Esophagus muscularis mucosa (tissue), 4 donors: ENCODE measurements at places on chromosomes 1 and 21. TPM values are rescaled to one million over a fixed set of nuclear protein-coding genes. Genes with fewer than 3 reads are reported as not detected.

The HES5 gene
- not detected for total RNA-seq

The PRRX1 gene
- total RNA-seq = 29.8 TPM

The C4BPA gene
- total RNA-seq = not detected

The RIIAD1 gene
- total RNA-seq = not detected

The DBT gene
- total RNA-seq = 13.3 TPM

The OR6N1 gene
- total RNA-seq = not detected

The MX2 gene
- 7.3 TPM for total RNA-seq

The SLAMF8 gene
- 8.4 TPM for total RNA-seq

The HSF2BP gene
- 0.66 TPM for total RNA-seq

The TMEM82 gene
- total RNA-seq = not detected

The MEGF6 gene
- total RNA-seq = 14.2 TPM

The PLA2G2D gene
- not detected for total RNA-seq

The ZSWIM5 gene
- total RNA-seq = 5.8 TPM

The COL8A2 gene
- total RNA-seq = 57.4 TPM

The CGN gene
- total RNA-seq = 0.42 TPM

The NHLH2 gene
- not detected for total RNA-seq

The SELP gene
- 28.0 TPM for total RNA-seq

The COL16A1 gene
- 62.7 TPM for total RNA-seq

The KCNC4 gene
- total RNA-seq = 13.3 TPM

The CA14 gene
- total RNA-seq = not detected

The SLAMF6 gene
- total RNA-seq = 0.42 TPM

The CFAP107 gene
- total RNA-seq = not detected

The KCNE1 gene
- 2.9 TPM for total RNA-seq

The FMO4 gene
- total RNA-seq = 1.7 TPM

The CLCA1 gene
- total RNA-seq = not detected

The TTLL7 gene
- total RNA-seq = 58.1 TPM

The C2CD4D gene
- total RNA-seq = not detected

The MYBPH gene
- total RNA-seq = not detected

The CD101 gene
- total RNA-seq = 0.42 TPM

The MEX3A gene
- 0.66 TPM for total RNA-seq

The FAM72D gene
- total RNA-seq = 0.42 TPM

The UBE2U gene
- not detected for total RNA-seq

The KPRP gene
- not detected for total RNA-seq

The AGO4 gene
- 42.7 TPM for total RNA-seq

The RIPPLY3 gene
- not detected for total RNA-seq

The PDE4B gene
- 4.6 TPM for total RNA-seq

The CD5L gene
- total RNA-seq = not detected

The INKA2 gene
- 10.8 TPM for total RNA-seq

The HJV gene
- not detected for total RNA-seq

The NEK2 gene
- total RNA-seq = not detected

The TMPRSS3 gene
- not detected for total RNA-seq

The LYPD8 gene
- 0.57 TPM for total RNA-seq

The GPATCH3 gene
- total RNA-seq = 8.4 TPM

The MMEL1 gene
- total RNA-seq = 0.80 TPM

The USH2A gene
- total RNA-seq = under 0.01 TPM

The TCHHL1 gene
- not detected for total RNA-seq

The NUAK2 gene
- 0.42 TPM for total RNA-seq

The USP16 gene
- total RNA-seq = 47.8 TPM

The SLC22A15 gene
- total RNA-seq = 1.8 TPM

The AMY2A gene
- total RNA-seq = not detected
